ENCODE measurements at places on chromosomes 1 and 21.

- DNase-seq: no peak
Observed at GRCh38 chr1:224563666-224564065, 52.5 kb upstream of the CNIH3 start.

DNA sequence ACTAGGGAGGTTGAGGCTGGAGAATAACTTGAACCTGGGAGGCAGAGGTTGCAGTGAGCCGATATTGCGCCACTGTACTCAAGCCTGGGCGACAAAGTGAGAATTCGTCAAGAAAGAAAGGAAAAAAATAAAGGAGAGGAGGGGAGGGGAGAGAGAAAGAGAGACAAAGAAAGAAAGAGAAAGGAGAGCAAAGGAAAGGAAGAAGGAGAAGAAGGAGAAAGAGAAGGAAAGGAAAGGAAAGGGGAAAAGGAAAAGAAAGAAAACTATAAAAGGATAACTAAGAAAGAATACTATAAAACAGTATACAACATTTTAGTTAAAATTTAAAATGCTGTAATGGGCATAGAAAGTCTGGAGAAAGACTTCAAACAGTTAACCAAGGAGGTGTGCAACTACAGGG, 33.6 kb downstream of the EIF4G3 start:
- DNase-seq: no peak

GRCh38 chr1:184973272-184974055, 844 bp downstream of the NIBAN1 start:
- peak; percentile 65 for DNase-seq

GRCh38 chr1:172270605-172271004, 149.9 kb upstream of the C1orf105 start:
- no peak for DNase-seq

GRCh38 chr1:38915352-38915948, 26.2 kb downstream of the RHBDL2 start:
- no peak for DNase-seq
